ENCODE measurements at places on chromosomes 6 and 20. TPM values are rescaled to one million over a fixed set of nuclear protein-coding genes. Genes with fewer than 3 reads are reported as not detected.

MDFI gene
- total RNA-seq = 144 TPM

VIP gene
- total RNA-seq = 0.36 TPM

ZKSCAN8 gene
- total RNA-seq = 25.1 TPM

RIPK1 gene
- total RNA-seq = 23.4 TPM

APOBEC2 gene
- total RNA-seq = not detected

PRR18 gene
- not detected for total RNA-seq

RCAN2 gene
- 9.9 TPM for total RNA-seq

MYBL2 gene
- total RNA-seq = 6.2 TPM

LPIN3 gene
- total RNA-seq = 18.0 TPM

AHI1 gene
- total RNA-seq = 16.6 TPM

- peak; percentile 96 for DNase-seq
These were observed 61.1 kb upstream of the SLC22A16 start for GRCh38 chr6:110537208-110538123.

DNA sequence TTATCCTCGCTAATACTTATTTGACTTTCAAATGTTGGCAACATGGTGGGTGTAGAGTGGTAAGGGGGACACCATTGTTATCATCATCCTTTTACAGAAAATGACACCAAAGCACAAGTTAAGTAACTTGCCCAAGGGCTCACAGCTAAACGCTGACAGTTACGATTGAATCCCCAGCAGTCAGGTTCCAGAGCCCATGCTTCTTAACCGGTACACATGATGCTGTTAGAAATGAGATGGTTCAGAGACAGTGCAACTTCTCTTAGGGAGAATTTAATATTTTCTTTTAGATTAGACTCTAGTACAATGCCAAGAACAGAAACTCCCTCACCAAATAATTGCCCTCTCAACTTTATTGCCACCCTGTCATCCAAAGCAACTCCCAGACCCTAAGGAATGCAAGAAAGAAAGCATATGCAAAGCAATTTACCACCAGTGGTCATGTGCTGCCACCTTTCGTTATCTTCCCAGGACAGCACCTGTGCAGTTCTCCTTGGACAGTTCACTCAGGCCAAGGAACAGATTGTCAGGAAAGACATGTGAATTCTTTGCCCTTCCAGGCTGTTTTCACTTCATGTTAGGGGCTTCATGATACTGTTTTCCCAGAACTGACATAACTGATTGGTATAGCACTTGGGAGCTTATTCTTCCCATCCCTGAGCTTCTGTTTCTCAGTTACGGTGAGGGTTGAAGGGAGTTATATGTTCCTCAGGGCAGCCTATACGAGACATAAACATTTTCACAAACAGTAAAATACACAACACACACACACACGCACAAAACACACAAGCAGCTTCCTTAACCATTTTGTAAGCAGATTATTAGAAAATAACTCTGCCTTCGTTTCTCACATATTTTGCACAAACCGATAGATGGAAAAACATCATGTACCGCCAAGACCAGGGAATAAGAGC is 5.1 kb downstream of the HLA-DMA start:
- no peak for DNase-seq

DNA sequence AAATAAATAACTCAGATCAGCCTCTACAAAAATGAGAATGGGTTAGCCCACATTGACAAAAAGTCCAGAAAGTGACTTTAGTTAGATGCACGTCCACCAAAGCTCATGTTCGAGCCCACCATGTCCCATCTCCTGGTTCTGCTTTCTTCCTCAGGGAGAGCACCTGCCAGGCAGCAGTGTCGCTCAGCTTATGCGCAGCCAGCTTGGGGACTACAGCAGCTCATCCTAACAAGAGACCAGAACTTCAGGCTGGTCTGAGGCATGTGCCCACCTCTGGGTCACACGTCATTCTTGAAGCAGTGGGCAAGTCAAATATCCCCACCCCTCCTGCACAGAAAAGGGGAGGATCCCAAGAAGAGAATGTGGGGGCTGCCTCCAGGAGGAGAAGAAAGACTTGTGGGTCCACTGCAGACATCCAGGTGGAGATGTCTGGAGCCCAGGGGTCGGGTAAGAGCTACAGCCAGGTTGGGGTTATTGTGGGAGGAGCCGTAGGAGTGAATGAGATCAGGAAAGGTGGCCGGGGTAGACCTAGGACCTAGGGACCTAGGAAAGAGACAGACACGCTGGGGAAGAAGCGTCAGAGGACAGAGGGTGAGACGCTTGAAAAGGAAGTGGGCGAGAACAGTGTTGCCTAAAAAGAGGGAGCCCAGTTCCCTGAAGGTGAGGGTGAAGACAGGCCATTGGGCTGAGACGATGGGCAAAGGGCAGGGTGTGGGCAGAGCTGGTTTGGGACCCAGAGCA is 52.5 kb downstream of the SSR1 start:
- DNase-seq = no peak

GRCh38 chr6:111620169-111620568 is 14.5 kb upstream of the TRAF3IP2 start:
- no peak for DNase-seq

- no peak for DNase-seq
These were observed 27.8 kb upstream of the CENPW start for GRCh38 chr6:126312013-126312665.

- DNase-seq = peak; percentile 84
These were observed 17.0 kb downstream of the GPX5 start for GRCh38 chr6:28542440-28543296.

- no peak for DNase-seq
These were observed 8.5 kb downstream of the RBM38 start for GRCh38 chr20:57399587-57400155.

DNA sequence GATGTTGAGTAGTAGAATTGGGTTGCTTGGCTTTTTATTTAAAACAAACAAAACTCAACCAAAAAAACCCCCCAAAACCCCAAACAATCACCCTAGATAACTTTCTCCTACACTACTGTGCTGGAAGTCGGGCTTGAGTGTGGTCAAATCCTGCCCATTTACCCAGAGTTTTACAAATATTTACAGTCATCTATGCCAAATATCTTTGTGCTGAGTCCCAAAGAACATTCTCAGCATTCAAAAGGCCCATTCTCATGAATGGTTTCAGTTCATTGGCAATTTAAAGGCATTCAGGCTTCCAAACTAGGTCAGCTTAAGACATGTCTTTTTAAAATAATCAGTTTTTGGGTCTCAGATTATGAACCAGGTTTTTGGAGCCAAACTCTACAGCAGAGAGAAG is 1.8 kb downstream of the RNF144B start:
- peak; percentile 83 for DNase-seq

- DNase-seq = no peak
These were observed 16.3 kb upstream of the SYNJ2 start for GRCh38 chr6:157965387-157965786.

- peak; percentile 44 for DNase-seq
These were observed 52.2 kb upstream of the DTNBP1 start for GRCh38 chr6:15715060-15715459.

- DNase-seq = peak; percentile 32
These were observed 22.6 kb upstream of the TINAG start for GRCh38 chr6:54285595-54285994.

GRCh38 chr20:47303736-47304135 is 52.8 kb downstream of the ZMYND8 start:
- no peak for DNase-seq

DNA sequence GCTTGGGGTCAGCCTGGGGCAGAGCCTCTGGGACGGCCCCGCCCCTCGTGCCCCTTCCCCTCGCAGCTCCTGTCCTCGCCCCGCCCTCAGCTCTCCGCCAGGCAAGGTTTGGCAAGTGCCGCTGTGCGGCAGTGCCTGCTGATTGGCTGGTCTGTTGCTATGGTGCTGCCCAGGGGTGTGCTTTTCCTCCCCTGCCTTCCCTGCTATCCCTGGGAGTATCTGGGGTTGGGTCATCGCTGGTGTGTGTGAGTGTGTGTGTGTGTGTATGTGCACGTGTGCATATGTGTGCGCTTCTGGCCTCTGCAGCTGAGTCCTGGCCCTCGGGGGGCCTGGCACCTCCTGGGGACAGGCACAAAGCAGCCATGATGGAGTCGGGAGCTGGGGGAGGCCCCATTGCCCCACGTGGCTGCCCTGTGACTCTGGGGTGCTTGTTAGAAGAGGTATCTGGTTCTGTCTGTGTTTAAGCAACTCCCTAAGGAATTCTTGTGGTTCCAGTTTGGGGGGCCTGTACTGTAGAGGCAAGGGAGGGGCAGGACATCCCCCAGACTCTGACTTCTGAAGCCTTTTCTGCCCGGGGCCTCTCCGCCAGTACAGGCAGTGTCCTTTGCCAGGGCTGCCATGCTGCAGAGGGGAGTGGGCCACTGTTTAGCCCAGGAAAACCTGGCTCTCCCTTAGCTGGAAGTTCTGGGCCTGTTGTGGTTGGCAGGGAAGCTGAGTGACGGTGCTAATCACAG is 6.9 kb downstream of the RTEL1 start:
- no peak for DNase-seq

DNA sequence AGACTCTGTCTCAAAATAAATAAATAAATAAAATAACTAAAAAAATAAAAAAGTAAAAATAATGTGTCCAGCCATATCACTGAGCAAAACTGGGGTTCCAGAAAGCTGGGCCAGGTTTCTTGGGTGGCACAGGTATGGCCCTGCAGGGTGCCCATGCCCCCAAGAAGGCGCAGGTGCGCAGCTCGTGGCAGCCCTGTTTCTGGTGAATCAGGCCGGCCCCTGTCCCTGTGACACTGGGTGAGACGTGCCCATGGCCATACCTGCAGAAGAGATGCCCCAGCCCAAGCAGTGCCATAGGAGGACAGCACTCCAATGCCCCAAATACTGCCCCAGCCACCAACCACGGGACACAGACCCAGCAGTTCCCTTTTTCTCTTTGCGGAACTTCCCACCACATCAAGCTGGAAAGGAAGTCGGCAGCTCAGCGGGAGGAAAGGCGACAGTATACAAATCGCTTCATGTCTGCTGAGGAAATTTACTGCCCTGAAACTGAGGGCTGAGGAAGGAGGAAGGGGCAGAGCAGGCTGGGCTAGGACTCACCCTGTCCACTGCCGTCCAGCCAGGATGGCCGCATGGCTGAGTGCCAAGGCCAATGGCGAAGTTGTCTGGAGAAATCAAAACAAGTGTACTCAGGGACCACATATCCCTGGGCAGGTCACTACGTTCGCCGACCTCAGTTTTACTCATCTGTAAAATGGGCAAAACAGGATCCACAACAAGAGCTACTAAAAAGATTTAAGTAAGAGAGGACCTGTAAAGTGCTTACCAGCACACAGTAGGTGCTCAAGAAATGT is 55.4 kb downstream of the PREX1 start:
- DNase-seq = no peak

DNA sequence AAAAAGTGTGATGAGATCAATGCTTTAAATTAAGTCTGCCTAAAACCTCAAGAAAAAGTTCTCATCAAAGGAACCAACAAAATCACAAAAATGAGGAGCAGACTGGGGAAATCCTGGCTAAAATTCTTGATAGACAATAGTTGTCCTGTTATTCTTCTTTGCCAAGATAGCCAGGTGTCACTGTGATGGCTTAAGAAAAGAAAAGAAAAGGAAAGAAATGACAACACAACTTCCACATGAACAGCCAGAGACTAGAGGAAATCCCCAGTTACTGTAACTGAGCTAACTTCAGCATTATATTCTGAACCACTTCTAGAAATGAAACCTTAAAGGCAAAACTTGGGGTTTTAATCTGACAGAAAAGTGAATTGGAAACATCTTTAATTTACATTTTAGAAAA is 129.6 kb downstream of the CD24 start:
- DNase-seq = no peak

DNA sequence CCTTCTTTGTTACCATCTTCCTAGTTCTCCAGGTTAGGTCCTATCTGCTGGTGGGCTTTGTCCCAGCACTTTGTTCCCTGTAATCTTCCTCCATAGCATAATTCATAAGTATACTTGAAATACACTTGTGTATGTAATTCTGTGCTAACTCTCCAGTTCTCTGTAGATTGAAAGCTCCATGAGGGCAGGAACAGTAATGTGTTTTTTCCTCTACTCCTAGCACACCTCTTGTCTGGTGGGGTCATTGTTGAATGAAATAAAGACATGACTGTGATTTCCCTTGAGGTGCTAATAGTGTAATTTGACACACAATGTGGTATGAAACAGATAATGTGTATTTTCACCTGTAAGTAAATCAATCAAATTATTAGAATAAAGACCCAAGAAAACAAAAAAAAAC is 30.0 kb downstream of the MAP3K4 start:
- DNase-seq = no peak

- DNase-seq = no peak
These were observed 329.1 kb downstream of the TFAP2B start for GRCh38 chr6:51147756-51148155.

GRCh38 chr20:35767683-35768481 is 3.9 kb upstream of the PHF20 start:
- DNase-seq = no peak

- DNase-seq = peak; percentile 98
These were observed 78.8 kb downstream of the PTCHD4 start for GRCh38 chr6:48032151-48032550.

Data from astrocyte (in vitro differentiated cells and primary cell).